ENCODE measurements at places on chromosomes 2 and 18.

- peak; percentile 57 for DNase-seq
Measured at GRCh38 chr2:8680822-8681760, 765 bp upstream of the ID2 start.

DNA sequence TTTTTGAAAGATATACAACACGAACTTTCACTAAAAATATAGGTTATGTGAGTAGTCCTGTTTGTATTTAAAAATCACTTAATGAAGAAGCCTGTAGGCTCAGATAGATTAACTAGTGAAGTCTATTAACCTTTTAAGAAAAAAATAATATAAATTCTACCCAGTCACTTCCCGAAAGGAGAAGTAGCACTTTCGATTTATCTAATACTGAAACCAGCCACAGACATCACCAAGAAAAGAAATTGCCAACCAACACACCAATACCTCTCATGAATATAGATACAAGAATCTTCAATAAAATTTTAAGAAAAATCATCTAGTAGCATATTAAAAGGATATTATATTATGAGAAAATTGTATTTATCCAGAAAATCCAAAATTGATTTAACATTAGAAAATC, 160.5 kb downstream of the GALNT13 start:
- DNase-seq = no peak

DNA sequence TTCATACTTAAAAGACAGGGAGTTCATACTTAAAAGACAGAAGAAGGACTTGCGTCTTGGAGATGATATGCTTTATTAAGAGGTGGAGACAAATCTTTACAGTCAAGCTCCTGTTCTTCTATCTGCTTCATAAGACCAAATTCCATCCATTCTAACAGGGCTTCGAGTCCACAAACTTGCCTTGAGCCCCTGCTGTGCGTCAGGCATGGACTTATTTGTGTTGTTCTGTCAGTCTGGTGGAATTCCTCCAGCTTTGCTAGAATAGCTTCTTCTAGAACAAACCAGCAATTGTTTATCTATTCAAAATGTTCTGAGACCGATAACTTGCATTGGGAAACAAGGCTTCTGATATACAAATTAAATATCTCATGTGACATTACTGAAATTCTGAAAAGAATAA, 73.9 kb upstream of the SOX11 start:
- no peak for DNase-seq

DNA sequence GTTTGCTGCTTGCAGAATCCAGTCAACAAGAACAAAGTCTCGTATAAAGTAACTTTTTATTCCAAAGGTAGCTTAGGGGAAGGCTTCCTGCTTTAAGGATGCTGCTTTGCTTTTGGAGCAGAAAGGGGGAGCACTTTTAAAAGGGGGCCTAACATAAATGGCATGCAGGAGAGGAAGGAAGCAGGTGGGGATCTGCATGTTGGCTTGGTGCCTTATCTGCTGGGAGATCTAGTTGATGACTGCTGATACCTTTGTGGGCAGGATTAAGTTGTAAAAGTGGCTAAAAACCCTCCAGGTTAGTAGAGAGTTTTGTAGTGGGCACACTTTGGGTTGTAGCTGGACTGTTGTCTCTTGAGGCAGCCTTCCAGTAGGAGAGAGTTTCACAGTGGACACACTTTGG, 22.5 kb downstream of the UBR3 start:
- no peak for DNase-seq

DNA sequence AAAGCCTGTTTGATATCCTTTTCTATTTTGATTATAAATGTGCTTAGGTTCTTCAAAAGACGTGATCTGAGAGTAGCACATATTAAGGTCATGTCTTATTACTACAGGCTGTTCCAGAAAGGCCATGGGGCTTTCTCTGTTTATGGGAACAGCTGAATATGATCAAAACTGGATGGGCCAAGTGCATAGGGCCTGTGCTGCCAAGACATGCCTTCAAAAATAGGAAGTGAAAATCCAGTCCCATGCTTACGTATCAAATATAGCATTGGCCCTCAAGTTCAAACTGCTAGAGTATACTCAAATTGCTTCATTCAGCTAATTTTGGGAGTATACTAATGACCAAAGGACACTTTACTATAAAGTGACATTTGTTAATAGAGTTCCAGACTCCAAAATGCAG, 24.1 kb downstream of the SLC25A52 start:
- DNase-seq = no peak

- no peak for DNase-seq
Measured at GRCh38 chr2:3051266-3051665, 326.4 kb downstream of the EIPR1 start.

- no peak for DNase-seq
Measured at GRCh38 chr2:158598862-158599517, 142.2 kb downstream of the PKP4 start.

DNA sequence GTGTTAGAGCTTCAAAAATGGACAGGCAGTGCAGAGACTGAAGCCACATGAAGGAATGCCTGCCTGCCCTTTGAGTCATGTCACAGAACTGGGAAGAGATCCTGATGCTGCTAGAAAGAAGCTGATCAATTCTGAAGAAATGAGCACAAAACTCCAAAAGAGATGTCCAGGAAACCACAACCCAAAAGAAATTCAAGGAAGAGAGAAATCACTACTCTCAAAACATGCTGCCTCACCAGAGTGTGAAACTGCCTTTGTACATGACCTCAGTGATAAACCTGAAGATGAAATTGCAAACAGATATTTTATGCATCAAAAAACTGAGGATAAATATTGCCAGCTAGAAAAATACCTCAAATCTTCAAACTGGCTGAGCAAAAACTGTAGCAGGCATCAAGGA, 20.5 kb downstream of the USP40 start:
- no peak for DNase-seq

DNA sequence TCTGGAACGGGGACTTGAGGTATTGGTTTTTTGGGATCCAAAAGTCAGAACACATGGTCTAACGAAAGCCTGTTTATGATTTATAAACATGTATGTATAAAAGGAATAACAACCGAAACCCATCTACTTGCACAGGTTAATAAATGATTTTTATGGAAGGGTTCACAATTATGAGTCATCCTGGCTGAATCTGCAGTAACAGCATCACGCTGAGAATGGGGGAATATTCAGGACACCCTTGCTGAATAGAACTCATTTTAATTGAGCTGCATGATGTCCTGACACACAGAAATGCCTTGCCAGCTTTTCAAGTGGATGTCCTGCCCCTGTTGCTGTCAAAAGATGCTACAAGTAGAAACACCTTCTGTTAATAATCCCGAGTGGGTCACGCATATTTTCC, 54.7 kb upstream of the TGFA start:
- DNase-seq = no peak

- DNase-seq = no peak
Measured at GRCh38 chr2:83368916-83369315, 1090.2 kb downstream of the SUCLG1 start.

GRCh38 chr2:237271698-237272652, 142.0 kb downstream of the COL6A3 start:
- no peak for DNase-seq

DNA sequence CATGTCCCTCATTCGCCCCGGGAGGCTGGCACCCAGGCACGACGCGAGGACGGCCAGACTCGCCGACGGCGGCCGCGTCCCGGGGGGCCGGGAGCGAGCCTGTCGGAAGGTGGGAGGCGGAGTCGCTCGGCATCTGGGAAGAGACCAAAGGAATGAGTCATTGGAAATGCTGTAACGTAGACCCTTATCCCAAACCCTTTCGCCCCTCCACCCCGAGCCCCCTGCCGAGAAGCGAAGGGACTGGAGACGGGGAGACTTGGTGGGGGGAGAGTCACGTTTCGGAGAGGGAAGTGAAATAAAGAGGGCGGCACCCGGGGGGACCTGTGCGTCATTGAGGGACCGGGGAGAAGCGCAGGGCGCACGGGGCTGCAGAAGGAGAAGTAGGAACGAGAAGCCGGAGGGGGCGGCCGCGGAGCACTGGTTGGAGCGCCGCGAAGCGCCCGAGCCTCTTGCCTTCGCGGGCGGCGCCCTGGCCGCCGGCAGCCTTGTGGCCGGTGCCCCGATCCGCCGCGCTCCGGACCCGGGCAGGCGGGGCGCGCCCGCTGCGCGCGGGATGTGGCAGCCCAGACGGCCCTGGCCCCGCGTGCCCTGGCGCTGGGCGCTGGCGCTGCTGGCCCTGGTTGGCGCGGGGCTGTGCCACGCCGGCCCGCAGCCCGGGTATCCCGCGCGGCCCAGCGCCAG, at the start of gene EMILIN2:
Gene EMILIN2 (plus strand): TSS at position 371 of the 681 bp plus-strand sequence. CDS start 183 bp downstream, at position 554.
- no peak for DNase-seq

GRCh38 chr2:84078471-84078870, 380.6 kb downstream of the SUCLG1 start:
- no peak for DNase-seq

- DNase-seq = no peak
Measured at GRCh38 chr18:38688416-38688815, 1122.8 kb upstream of the CELF4 start.

GRCh38 chr2:157627594-157628476, 829 bp downstream of the ACVR1C start:
- DNase-seq = no peak

- DNase-seq = no peak
Measured at GRCh38 chr2:98293030-98293429, 53.2 kb upstream of the CNGA3 start.

- DNase-seq = no peak
Measured at GRCh38 chr2:218476676-218477075, 57.8 kb downstream of the VIL1 start.

- DNase-seq = no peak
Measured at GRCh38 chr2:219664944-219665343, 37.5 kb downstream of the SLC4A3 start.

DNA sequence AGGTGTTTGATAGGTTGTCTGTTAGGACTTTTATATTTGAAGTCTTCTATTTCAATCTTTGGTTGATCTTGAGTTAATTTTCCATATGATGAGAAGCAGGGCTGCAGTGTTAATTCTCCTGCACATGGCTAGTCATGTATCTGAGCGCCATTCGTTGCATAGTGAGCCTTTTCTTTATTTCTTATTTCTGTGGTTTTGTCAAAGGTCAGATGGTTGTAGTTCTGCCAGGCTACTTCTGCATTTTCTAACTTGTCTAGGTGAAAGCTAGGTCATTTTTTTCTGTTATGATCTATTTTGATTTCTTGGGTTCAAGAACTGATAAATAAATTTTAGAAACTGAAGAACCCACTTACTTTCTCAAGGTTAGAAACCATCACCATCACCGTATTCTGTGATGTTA, 56.7 kb downstream of the CCDC74A start:
- no peak for DNase-seq

- no peak for DNase-seq
Measured at GRCh38 chr2:106020821-106021661, 173.1 kb downstream of the UXS1 start.

- no peak for DNase-seq
Measured at GRCh38 chr2:84906900-84907714, 1.7 kb downstream of the TMSB10 start.

DNA sequence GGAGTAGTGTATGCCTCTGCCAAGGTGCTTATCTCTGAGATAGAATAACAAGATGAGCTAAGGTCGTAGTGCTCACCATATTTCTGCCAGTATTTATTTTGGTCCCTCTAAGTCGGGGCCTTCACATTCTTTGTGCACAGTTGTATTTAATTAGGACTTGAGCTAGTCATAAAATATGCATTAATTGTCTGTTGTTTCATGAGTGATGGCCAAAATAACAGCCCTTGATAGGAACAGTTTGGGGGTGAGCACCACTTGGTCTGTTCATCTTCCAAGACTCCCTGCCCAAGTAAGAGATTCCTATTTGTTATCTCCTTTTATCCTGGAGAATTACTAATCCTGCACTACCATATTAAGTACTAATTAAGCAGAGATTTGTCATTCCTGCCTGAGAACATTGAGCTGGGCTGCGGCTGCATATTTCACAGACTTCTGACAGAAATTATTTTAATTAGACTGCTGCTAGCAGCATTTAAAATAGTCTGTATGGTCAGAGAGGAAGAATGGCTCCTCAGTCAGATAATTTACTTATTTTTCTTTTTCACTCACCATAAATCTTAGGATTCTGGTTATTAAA, 435.1 kb downstream of the MTX2 start:
- no peak for DNase-seq

GRCh38 chr18:75638223-75638775, 210.8 kb upstream of the SMIM21 start:
- no peak for DNase-seq

GRCh38 chr2:98664323-98664722, 55.9 kb downstream of the UNC50 start:
- no peak for DNase-seq

- no peak for DNase-seq
Measured at GRCh38 chr2:80548469-80548868, 243.9 kb upstream of the LRRTM1 start.

- DNase-seq = no peak
Measured at GRCh38 chr2:238427435-238428162, 872 bp downstream of the ASB1 start.

- DNase-seq = no peak
Measured at GRCh38 chr2:203678971-203679370, 27.5 kb upstream of the CD28 start.

- no peak for DNase-seq
Measured at GRCh38 chr2:118048401-118048800, 34.5 kb upstream of the CCDC93 start.

- no peak for DNase-seq
Measured at GRCh38 chr2:236239276-236240065, 24.7 kb downstream of the ASB18 start.

DNA sequence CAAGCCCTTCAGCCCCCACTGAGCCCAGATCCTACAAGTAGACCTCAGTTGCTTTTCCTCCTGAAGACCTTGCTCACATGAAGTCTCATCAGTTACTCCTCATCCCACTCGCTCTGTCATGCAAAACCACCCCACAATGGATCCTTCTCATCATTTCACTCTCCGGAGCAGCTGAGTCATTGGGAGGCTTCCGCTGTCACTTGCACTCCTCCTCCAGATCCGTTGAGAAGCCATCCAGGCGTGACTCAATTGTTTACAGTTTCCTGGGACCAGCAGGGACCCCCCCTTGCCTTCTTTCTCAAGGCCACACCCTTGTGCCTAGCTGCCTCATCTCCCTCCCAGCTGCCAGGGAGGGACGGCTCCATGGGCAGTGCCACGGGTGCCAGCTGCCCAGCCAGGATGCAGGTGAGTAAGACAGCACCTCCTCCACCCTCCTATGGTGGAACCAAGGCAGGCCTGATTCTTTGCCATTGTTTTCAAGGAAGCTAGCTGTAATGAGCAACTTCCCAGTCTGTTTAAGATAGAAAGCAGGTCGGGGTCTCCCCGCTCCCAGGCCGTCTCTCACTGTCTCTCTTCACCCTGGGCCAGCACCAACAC, 16.3 kb downstream of the GPR55 start:
- DNase-seq = peak; percentile 66

- DNase-seq = no peak
Measured at GRCh38 chr2:43540021-43540779, 55.6 kb downstream of the THADA start.

DNA sequence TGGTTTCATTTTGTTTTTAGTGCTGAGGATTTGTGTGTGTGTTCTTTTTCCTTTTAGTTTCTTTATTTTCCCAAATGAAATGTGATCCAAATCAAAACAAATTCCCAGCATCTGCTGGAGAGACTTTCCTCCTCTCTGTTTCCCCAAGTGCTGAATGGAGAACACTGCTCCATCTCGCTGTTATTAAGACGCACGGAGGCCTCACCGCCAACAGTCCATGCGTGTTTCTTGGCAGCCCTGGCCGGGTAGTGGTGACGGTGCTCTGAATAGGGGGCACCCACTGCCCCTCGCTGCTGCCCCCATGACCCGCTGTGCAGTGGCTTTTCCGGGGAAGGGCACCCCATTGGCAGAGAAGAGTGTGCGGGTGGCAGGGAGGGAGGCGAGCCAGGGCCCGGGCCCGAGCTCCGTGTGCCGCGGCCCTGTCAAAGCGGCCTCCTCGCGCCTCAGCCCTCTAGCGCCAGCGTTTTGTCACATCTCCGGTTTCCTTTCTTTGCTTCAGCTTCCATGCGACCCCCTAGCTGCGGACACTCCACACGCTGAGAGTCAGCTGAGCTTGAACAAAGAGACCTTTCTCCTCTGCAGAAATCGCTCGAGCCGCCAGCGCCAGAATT, 473.7 kb upstream of the SALL3 start:
- peak; percentile 44 for DNase-seq
